ENCODE measurements at places on chromosomes 5 and 9.
A peak's percentile ranks its signal among the peaks of the same experiment; 100 is the strongest.

GRCh38 chr5:141942185-141942857 is 15.7 kb downstream of the PCDH12 start:
- H3K4me3 ChIP-seq = no peak overlapping the region
- peaks cover 18% of the 10 kb centered on the region for H3K4me1 ChIP-seq
- no peak for DNase-seq
- peaks cover 19% of the 10 kb centered on the region for H3K36me3 ChIP-seq
- no peak overlapping the region for H3K27ac ChIP-seq
- peaks cover 3% of the 10 kb centered on the region for H3K27me3 ChIP-seq

GRCh38 chr9:89916001-89916597 is 311.3 kb downstream of the GADD45G start:
- H3K4me1 ChIP-seq = no peaks in the 10 kb centered on the region
- no peak overlapping the region for H3K4me3 ChIP-seq
- H3K36me3 ChIP-seq = no peaks in the 10 kb centered on the region
- H3K27ac ChIP-seq = no peak overlapping the region
- no peaks in the 10 kb centered on the region for H3K27me3 ChIP-seq

- no peaks in the 10 kb centered on the region for H3K4me1 ChIP-seq
- no peak for DNase-seq
- no peaks in the 10 kb centered on the region for H3K36me3 ChIP-seq
These were observed 56.1 kb downstream of the IRX2 start for GRCh38 chr5:2695200-2695891.

DNA sequence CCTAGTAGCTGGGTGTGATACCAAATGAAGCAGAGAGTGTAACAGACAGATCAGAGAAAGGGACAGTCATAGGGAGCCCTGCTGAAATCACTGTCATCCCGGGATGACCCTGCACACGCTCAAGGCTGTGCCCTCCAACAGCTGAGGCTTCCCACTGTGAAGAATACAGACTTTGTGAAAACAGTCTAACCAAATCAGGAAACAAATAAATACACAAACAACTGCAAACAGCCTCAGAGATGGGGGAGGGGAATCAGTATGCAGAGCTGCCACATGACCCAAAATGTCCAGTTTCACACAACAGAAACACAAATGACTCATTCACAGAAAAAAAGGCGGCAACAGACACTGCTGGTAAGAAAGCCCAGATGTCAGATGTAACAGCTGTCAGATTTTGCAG is 101.9 kb downstream of the ADAMTS2 start:
- peak; percentile 94 for DNase-seq
- no peaks in the 10 kb centered on the region for H3K27me3 ChIP-seq
- H3K27ac ChIP-seq = peak overlapping the region; percentile 26
- peaks cover 20% of the 10 kb centered on the region for H3K4me1 ChIP-seq
- no peak overlapping the region for H3K4me3 ChIP-seq
- H3K36me3 ChIP-seq = peaks cover 15% of the 10 kb centered on the region

DNA sequence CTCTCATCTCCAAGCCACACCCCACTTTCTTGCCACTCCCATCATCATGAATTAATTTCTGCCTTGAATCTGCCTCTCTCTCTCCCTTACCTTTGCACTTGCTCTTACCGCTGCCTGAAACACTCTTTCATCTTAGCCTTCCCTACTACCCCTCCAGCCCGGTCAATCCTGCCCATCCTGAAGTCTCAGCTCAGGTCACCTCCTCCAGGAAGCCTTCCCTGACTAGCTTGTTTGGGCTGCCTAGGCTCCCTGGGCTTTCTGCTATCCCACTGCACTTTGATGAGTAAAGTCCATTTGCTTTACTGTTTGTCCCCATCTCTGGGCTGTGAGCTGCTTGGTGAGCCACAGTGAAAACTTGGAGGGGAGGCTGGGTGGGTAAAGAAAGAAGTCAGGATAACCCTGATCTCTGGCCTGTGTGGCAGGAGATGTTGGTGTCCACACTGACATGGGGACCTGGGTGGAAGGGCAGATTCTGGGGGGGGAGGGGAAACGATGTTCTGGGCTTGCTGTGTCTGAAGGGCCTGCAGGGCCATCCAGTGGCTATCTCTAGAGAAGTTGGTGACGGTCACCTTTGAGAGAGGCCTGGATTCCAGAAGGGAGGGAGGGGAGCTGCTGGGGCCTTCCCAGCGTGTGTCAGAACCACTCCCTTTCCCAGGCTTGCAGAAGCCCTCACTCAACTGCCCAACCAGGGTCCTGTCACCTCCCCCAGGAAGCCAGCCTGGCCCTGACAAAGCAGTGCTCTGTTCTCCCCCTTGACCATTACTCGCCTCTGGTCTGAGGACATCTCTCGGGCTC is 75.0 kb upstream of the DAB2IP start:
- no peaks in the 10 kb centered on the region for H3K4me1 ChIP-seq
- H3K27ac ChIP-seq = no peak overlapping the region
- H3K27me3 ChIP-seq = peaks cover 17% of the 10 kb centered on the region

DNA sequence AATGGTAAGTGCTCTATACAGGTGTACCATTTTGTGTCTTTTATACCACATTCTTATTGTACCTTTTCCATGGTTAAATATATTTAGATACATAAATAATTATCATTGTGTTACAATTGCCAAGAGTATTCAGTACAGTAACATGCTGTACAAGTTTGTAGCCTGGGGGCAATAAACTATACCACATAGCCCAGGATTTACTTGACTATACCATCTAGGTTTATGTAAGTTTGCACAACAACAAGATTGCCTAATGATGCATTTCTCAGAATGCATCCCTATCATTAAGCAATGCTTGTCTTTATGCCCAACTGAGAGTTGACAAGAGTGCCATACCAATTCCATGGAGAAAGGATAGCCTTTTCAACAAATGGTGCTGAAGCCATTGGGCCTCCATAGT is 136.7 kb upstream of the PJA2 start:
- H3K27ac ChIP-seq = no peak overlapping the region
- H3K4me3 ChIP-seq = no peak overlapping the region
- DNase-seq = no peak
- no peaks in the 10 kb centered on the region for H3K27me3 ChIP-seq
- H3K4me1 ChIP-seq = no peaks in the 10 kb centered on the region

GRCh38 chr5:119368238-119368630 is 12.4 kb downstream of the TNFAIP8 start:
- H3K4me1 ChIP-seq = peaks cover 39% of the 10 kb centered on the region
- DNase-seq = no peak
- H3K36me3 ChIP-seq = no peaks in the 10 kb centered on the region

- H3K36me3 ChIP-seq = no peaks in the 10 kb centered on the region
- H3K27ac ChIP-seq = no peak overlapping the region
- no peak for DNase-seq
- no peaks in the 10 kb centered on the region for H3K27me3 ChIP-seq
These were observed 116.4 kb downstream of the GADD45G start for GRCh38 chr9:89721176-89721700.

DNA sequence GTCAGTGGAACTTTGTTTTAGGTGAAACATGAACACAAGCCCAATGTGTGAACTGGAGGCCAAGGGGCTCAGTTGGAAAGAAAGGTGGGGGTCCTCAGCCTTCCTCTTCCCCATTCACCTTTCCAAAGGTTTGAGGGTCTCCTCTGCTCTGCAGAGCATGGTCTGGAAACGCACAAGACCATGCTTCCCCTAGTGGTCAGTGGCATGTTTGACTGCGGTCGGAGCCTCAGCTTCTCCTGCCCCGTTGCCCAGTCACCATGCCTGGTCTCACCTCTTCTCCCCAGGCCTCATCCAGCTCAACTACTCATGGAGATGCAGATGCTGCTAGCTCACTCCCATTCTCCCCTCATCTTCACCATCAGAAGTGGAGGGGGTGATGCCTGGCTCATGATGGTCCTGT is 340.3 kb downstream of the GADD45G start:
- H3K36me3 ChIP-seq = no peaks in the 10 kb centered on the region
- no peak overlapping the region for H3K27ac ChIP-seq
- peaks cover 5% of the 10 kb centered on the region for H3K27me3 ChIP-seq
- H3K4me3 ChIP-seq = no peak overlapping the region
- no peak for DNase-seq
- H3K4me1 ChIP-seq = no peaks in the 10 kb centered on the region

GRCh38 chr5:170283296-170283695 is 14.3 kb downstream of the LCP2 start:
- no peak overlapping the region for H3K4me3 ChIP-seq
- H3K36me3 ChIP-seq = no peaks in the 10 kb centered on the region
- no peaks in the 10 kb centered on the region for H3K4me1 ChIP-seq
- DNase-seq = no peak
- H3K27ac ChIP-seq = no peak overlapping the region

DNA sequence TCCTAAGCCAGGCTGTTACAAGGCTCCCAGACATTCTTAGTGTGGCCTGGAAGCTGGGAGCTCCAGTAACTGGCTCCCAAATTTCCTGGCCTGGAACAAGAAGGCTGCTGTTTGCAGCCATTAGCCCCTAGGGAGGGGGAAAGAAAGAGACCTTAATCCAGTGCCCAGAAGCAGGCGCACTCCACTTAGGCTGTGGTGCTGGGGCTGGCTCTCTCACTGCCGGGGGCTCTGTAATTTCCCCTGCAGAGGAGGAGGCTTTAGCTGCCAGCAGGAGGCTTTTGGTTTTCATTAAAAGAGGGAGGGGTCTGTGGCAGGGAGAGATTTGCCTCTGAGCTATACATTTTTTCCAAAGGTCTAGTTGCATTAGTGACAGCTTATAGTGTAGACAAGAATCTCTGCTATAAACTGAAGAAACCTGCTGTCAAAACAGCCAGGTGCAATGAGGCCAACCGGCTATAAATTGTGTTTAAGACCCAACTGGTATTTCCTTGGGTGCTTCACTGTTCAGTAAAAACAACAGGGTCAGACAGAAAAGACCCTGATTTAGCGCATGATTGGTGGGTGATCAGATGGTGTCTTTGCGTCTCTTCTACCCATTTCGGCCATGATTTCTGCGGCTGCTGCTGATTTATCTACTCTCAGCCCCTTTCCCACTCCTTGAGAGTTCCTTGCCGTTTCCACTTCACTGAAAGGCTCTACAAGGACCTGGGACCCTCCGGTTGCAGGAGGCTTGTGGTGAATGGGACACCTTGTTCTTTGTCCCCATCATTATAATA is 254.6 kb downstream of the AOPEP start:
- no peak overlapping the region for H3K27ac ChIP-seq
- no peaks in the 10 kb centered on the region for H3K4me1 ChIP-seq
- no peaks in the 10 kb centered on the region for H3K36me3 ChIP-seq
- H3K27me3 ChIP-seq = no peaks in the 10 kb centered on the region
- no peak overlapping the region for H3K4me3 ChIP-seq
- DNase-seq = no peak

GRCh38 chr5:76517334-76517733 is 105.9 kb downstream of the F2RL2 start:
- no peak overlapping the region for H3K27ac ChIP-seq
- DNase-seq = no peak
- no peaks in the 10 kb centered on the region for H3K36me3 ChIP-seq
- peaks cover 3% of the 10 kb centered on the region for H3K27me3 ChIP-seq
- peaks cover 3% of the 10 kb centered on the region for H3K4me1 ChIP-seq

DNA sequence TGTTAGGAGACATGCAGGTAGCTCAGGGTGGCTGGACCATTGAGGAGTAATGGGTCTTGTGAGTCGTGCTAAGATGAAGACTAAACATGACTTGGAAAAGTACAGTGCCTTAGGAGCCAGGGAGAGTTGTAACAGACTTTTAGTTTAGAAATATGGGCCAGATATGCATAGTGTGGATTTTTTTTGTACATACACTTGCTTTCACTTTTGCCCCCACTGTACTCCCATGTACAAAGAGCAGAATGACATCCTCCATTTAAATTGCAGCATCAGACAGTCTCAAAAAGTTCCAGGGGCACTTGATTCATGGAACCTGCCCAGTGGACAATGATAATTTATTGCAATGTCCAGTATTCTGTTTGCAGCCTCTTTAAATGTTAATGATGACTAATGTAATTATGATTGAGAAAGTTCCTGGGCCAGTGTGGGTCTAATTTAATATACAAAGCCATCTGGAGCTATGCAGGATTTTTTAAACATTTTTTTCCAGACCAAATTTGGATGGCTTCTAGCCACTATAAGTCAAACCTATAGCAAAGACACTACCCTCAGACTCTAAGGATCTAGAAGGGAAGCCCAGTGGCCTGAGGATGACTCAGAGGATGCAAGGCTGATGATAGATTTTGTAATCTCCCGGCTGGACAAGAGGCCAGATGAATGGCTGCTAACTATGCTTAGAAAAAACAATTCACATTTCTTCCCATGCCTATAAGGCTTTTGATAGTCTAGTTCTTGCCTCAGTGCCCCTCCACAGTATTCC is 80.1 kb downstream of the TRPC7 start:
- DNase-seq = no peak
- no peak overlapping the region for H3K4me3 ChIP-seq
- H3K27me3 ChIP-seq = no peaks in the 10 kb centered on the region
- no peak overlapping the region for H3K27ac ChIP-seq
- no peaks in the 10 kb centered on the region for H3K4me1 ChIP-seq
- no peaks in the 10 kb centered on the region for H3K36me3 ChIP-seq

- H3K4me3 ChIP-seq = no peak overlapping the region
- no peak for DNase-seq
- H3K36me3 ChIP-seq = peaks cover 25% of the 10 kb centered on the region
- no peak overlapping the region for H3K27ac ChIP-seq
- H3K27me3 ChIP-seq = no peaks in the 10 kb centered on the region
These were observed 55.2 kb downstream of the PSMB7 start for GRCh38 chr9:124359855-124360678.

GRCh38 chr9:14245901-14246525 is 67.9 kb downstream of the NFIB start:
- peaks cover 35% of the 10 kb centered on the region for H3K4me1 ChIP-seq
- H3K27me3 ChIP-seq = no peaks in the 10 kb centered on the region
- H3K4me3 ChIP-seq = peak overlapping the region; percentile 12

DNA sequence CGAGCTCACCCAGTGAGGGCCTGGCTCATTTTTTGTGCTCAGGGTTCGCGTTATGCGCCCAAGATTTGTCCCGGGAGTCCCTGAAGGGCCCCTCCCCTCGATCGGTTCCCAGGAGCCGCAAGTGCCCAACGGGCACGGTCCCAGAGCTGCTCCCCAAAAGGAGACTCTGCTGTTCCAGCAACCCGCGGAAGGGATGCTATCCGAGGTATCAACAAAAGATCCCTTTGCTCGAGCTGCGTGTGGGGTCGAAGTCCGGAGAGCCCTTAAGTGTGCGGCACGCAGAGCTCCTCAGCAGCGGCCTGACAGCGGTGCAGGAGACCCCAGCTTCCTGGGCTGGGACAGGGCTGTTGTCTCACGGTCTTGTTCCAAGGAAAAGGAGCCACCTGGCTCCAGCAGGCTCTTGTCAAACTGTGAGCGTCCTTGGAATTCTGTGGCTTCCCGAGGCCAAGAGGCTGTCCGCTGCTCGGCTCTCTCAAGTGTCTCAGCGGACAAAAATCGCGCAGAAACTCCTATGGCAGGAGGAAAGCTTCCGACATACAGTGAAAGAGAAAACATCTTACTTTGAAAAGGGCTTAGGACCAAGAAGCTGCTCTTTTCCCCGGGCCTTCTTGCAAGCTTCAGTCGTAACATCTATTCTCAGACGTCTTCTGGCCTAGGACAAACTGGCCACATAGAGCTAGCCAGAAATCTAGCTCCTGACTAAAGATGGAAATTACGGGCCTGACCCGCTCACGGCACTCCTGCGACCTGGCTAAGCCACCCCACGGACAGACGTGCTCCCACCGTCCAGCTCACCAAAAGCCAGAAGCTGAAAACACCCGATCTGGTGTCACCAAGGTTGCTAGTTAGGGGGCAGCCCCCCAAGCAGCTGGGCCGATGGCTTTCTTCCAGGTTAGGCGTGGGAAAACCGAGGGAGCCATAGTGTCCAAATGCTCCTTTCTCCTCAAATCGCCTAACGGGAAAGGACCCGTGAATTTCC is 2.6 kb upstream of the FOXB2 start:
- H3K4me1 ChIP-seq = peaks cover 4% of the 10 kb centered on the region
- H3K4me3 ChIP-seq = no peak overlapping the region
- H3K36me3 ChIP-seq = no peaks in the 10 kb centered on the region
- H3K27ac ChIP-seq = no peak overlapping the region
- peaks cover 97% of the 10 kb centered on the region for H3K27me3 ChIP-seq

- no peak for DNase-seq
- H3K4me1 ChIP-seq = no peaks in the 10 kb centered on the region
- no peaks in the 10 kb centered on the region for H3K36me3 ChIP-seq
- no peak overlapping the region for H3K27ac ChIP-seq
- H3K27me3 ChIP-seq = peaks cover 29% of the 10 kb centered on the region
These were observed 1.0 kb downstream of the ELAVL2 start for GRCh38 chr9:23824830-23825591.
